ENCODE measurements at places on chromosomes 12 and 14.

GRCh38 chr12:11731455-11731854, 82.0 kb downstream of the ETV6 start:
- DNase-seq: peak; percentile 63

GRCh38 chr12:66288121-66288520, 14.2 kb upstream of the HELB start:
- DNase-seq: no peak

DNA sequence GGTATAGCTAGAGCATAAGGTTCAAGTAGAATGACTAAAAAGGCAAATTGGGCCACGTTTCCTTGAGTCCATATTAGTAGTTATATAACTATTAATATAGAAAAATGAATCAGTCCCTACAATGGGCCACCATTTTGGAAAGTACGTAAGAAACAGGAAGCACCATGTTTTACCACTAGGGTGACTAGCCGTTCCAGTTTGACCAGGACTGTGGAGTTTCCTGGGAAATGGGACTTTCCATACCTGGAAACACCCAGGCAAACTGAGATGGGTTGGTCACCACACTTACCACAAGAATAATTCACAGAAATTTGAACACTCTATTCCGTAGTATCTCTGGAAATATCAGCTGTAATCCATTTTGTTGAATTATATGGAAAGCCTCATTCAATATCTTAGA, 2.1 kb upstream of the MAGOHB start:
- DNase-seq: no peak

DNA sequence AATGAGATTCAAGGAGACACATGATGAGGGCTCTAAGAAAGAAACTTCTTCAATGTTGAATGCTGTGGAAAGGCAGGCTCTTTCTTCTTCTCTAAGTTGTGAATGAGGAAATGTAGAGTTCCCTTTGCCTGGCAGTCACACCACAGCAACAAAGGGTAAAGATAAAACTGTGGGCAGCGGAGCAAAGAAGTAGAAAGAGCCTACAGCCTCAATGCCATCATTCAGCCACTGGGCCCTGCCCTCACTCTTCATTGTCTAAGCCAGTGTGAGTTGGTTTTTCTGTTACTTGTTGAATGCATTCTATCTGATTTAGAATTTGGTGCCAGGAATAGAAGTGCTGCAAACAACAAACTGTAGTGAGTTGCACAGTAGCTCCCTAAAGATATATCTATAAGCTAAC, 12.2 kb downstream of the SDR9C7 start:
- DNase-seq: no peak

DNA sequence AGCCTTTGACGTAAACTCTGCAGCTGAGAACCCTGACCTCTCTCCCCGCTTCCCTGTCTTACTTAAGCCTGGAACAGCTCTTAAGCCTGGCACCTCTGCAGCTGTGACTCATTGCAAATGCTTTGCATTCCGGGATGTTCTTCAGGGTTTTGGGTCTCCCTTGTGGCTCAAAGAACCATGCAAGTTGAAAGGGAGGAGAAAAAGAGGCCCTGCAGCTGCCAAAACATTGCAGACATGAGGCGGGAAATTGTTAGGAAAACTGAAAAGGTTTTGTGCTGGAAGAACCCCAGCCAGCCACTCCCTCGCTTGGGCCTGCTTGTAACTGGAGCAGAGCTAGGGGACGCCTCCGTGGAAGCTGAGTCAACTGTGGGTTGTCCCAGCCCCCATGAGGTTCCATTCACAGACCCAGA, 60.2 kb upstream of the FERMT2 start:
- DNase-seq: peak; percentile 100

- DNase-seq: no peak
Observed at GRCh38 chr14:31042300-31042699, 16.1 kb upstream of the STRN3 start.

DNA sequence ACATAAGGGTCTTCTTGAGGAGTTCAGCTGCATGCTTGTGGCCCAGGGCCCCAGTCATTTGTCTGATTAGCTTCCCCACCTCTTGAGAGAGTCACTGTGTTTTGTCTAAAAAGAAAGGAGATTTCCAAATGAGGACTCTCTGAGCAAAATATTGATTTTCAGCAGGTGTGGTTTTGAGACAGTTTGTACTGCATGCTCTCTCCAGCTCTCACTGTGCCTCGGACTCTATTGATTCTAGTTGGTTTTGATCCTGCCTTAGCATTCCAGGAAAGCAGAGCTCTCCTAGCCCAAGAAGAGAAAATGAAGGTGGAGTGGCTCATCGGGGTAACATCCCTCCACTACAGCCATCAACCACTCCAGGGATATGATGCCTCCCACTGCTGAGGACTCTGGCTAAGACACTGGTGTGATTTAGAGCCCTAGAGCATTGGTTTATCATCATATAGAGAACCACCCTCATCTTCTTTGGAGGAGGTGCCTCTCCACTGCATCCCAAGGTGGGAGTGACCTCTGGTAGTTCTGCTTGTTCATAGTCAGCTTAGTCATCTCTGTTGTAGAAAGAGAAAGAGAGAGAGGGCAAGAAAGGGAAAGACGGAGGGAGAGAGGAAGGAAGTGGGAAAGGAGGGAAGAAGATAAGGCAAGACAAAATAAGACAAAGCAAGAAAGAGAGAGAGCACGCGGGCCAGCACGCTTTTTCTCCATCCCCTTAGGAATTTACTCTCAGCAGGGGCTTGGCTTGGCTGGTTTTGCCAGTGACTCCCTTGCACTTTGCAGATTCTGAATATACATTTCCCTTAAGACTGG, 365.6 kb downstream of the DPF3 start:
- DNase-seq: peak; percentile 52

DNA sequence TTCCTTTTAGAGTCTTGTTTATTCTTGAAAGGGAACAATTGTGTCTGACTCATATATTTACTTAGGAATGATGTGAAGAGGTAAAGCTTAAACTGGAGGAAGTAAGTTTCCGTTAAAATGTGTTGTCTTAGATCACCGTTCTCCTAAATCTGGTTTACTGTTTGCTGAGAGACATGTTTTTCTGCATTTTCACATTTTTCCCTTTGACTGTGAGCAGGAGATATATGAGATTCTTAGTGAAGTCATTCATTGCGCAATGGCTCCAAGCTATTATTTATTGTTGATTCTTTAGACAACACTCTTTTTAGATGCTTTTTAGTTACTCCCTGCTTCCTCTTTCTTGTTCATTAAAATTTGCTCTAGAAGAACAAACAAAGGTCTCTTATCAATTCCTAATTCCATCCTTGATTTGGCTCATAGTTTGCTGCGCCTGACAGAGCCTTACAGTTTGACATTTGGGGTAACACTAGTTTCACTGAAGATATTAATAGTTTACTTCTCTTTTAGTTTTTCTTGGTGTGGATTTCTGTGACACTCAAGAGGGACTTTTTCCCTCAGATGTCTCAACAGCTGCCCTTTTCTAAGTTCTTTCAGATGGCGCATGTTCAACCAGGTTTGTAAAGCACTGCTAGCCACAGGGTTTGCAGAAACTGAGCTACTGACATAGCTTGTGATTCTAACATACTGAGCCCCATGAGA, 11.4 kb downstream of the CLECL1 start:
- DNase-seq: no peak

GRCh38 chr12:108772891-108773797, 41.8 kb upstream of the CORO1C start:
- no peak for DNase-seq

DNA sequence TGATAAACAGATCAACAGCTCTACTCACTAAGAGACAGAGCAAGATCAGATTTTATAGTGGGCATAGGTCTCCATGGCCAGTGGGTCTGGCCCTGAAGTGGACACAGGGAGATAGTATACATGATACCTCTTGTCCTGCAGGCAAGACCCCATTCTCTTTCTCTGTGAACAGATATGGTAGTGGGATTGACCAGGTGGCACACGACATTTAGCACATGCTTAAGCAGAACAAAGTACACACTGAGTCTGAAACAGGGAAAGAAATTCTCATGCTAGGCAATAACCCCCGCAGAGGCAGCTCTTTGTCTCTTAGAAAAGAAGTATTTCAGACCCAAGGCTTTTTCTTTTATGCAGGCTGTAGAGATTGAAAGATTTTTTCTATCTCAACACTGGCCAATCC, 1331.2 kb downstream of the FSCB start:
- no peak for DNase-seq

GRCh38 chr14:21923820-21924219, 250.2 kb upstream of the OR4E1 start:
- no peak for DNase-seq

- DNase-seq: no peak
Observed at GRCh38 chr12:112185093-112185923, 59.9 kb downstream of the TRAFD1 start.

DNA sequence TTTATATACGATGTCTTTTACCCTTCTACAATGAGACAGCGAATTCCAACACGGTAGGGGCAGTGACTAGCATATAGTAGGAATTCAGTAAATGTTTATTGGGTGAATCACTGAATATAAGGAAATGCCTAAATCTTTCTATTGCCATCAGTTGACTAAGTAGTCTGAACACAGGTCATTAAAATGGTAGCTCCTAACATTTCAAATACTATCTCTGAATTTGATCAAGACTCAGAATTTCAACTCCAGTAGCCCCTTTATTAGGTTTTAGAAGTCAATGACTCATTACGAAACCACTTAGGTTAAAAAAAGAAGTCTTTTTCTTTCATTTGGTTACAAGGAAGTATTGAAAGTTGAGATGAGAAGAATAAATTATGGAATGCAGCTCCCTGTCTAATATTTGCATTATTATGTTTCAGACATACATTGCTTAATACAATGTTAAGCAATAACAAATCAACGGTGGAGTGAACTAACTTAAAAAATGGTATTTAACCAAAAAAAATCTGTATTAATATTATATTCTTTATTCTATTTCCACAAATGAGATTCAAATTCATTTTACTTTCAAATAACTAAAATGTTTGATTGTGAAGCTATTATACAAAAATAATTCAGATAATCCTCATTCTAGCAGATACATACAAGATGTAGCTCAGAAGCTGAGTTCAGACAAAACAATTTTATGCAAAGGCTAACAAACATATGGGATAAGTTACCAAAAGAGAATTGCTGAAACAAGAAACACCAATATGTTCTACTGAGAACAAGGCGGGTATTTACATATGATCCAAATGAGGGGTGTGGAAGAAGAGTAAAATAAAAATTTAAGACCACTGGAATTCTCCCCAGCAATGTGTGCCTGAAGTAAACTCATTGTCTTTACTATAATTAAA, 302.7 kb downstream of the CEP128 start:
- DNase-seq: peak; percentile 94

DNA sequence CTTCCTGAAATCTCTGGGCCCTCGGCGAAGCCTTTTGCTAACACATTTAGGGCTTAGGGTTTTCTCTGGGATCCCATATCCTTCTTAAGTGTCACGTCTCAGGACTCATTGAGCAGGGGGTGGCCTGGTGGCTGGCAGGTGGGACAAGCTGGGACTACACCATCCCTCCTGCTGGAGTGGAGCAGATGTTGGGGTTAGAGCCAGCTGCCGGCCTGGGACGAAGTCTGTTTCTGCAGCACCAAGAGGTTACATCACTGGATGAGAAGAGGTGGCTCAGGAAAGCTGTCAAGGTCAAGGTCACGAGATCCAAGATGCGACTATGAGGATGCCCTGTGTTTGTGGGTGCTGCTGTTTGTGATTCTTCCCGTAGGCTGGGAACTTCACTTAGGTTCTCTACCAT, 16.3 kb downstream of the SMCO2 start:
- no peak for DNase-seq

- DNase-seq: no peak
Observed at GRCh38 chr14:20413744-20414082, 412 bp upstream of the TEP1 start.

DNA sequence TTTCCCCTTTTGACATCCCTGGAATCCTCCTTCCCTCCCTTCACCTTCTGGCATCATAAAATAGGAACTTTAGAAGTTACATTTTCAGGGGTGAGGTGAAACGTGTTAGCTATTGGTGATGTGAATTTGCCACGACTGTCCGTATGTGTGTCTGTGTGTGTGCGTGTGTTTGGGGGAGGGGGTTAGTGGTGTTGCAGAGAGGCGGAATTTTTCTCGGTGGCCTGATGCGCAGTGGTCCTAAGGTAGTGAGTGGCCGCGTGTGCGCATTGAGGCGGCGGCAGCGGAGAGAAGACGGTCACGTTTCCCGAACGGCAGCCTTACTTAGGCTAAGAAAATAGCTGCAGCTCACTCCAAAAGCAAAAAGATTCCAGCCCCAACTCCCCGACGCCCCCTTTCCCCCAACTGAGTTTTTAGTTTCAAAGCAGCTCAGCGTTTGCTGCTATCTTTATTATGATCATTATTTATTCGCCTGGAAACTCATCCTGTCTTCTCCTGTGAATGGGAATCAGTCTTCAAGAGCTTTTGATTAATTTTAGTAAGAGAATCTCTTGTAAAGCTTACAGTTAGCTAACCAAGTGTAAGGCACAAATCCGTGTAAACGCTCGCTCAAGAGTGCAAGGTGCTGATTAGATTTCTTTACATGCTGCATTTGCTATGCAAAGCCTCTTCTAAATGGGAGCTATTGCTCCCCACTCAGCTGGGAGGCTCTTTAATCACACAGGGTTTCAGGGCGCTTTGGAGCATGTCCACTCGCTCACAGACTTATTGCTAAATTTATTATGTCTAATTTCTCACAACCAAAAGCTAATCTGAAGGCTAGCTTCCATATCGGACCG, 4.7 kb downstream of the FLRT2 start:
- peak; percentile 21 for DNase-seq

- peak; percentile 4 for DNase-seq
Observed at GRCh38 chr12:89280833-89281538, 71.3 kb downstream of the DUSP6 start.

- no peak for DNase-seq
Observed at GRCh38 chr14:61334197-61334701, 12.9 kb downstream of the PRKCH start.

GRCh38 chr14:91035855-91036254, 24.6 kb downstream of the RPS6KA5 start:
- DNase-seq: no peak

DNA sequence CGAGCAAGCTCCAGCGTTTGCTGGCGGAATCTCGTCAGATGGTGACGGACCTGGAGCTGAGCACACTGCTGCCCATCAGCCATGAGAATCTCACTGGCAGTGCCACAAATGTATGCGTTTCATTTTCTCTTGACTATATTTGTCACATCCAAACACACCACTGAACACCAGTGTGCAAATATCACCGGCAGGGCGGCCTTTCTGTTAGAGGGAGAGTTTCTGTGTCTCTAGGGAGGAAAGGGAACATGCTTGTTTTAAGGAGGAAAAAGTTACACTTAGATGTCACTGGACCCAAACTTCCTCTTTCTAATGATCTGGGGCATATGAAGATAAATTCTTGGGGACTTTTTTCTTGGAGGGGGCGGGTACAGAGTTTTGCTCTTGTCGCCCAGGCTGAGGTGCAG, 21.9 kb upstream of the HIP1R start:
- DNase-seq: no peak

- DNase-seq: peak; percentile 49
Observed at GRCh38 chr12:21656905-21657325, 727 bp downstream of the LDHB start.

GRCh38 chr12:38324912-38325311, 8.3 kb downstream of the ALG10B start:
- DNase-seq: no peak

DNA sequence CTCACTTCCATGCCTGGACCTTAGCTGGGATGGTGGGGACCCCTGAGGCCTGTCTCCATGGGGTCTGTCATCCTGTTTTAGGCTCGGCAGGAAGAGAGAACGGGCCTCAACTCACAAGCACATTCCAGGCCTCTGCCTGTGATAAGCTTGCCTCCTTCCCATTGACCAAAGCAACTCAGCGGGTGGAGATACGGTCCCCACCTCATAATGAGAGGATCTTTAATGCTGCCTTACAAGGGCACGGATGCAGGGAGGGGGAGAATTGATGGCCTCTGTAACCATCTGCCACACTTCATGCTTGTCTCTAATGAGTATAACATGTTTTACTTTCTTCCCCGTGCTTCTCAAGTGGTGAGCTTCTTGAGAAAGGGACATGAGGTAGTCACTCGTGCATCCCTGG, 50.0 kb downstream of the GLT1D1 start:
- no peak for DNase-seq

All from EL (cell line).